ENCODE measurements at places on chromosomes 6 and 20.

GRCh38 chr20:54149765-54150264 lies 24.0 kb downstream of the CYP24A1 start:
- no peak for DNase-seq

GRCh38 chr6:127317388-127318128 lies 25.9 kb downstream of the ECHDC1 start:
- no peak for DNase-seq

GRCh38 chr20:12998046-12998445 lies 10.7 kb upstream of the SPTLC3 start:
- DNase-seq: no peak

- no peak for DNase-seq
Measured at GRCh38 chr20:56929606-56930005, 300.5 kb downstream of the TFAP2C start.

- DNase-seq: no peak
Measured at GRCh38 chr6:111642463-111643158, 36.9 kb upstream of the TRAF3IP2 start.

DNA sequence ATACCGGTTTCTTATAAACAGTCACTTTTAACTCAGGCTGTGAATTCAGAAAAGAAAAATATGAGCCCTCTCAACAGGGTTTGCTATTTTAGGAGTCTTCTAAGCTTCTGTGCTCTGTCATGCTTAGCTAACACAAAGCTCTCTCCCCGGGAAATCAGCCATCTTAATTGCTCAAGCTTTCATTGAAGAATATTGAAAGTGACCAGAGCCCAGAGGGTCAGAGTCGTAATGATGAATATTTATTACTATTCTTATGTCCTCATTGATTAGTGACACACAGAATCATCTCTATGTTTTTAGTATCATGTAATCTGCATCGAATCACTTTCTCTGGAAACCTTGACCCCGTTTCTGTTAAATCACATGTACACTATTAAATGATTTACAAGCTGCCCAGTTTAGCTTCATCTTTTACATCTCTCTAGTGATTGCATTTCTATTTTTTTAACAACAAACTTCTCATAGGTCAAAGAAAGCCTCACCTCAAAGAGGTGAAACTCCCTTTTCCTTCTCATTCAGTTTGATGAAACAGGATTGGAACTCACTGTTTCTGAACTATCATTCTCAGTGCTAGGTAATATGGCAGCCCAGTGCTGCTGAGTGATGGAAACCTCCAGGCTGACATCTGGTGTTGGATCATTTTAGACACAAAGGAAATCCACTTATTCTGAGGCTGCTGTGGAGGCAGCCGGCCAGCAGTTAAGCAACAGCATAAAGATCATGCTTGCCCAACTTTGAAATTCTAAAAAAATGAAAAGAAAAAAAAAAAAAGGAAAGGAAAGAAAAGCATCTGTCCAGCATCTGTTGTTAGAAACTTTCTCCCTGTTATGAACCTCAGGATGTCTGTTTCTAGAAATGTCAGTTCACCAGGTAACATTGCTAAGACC lies 96.3 kb downstream of the RFPL4B start:
- no peak for DNase-seq

- no peak for DNase-seq
Measured at GRCh38 chr6:31074401-31074800, 38.0 kb downstream of the C6orf15 start.

- peak; percentile 80 for DNase-seq
Measured at GRCh38 chr20:45470262-45470931, 844 bp downstream of the WFDC2 start.

DNA sequence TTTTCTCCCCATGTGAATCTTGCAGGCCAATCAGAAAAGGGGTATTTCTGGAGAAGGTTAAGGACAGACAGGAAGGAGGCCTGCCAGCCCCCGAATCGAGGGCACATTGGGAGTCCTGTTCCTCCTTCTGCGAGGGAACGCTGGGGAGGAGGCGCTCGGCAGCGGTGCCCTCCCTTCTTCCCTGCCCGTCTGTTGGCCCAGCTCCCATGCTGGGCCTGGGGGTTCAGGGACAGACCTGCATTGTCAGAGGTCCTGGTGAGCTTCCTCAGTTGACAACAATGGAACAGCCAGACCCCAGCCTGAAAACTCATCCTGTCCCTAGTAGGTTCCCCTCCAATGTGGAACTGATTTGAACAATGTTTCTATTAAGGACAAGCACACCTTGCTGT lies 15.1 kb upstream of the SYNJ2 start:
- DNase-seq: no peak

- no peak for DNase-seq
Measured at GRCh38 chr6:145668844-145669243, 66.5 kb downstream of the EPM2A start.

GRCh38 chr6:32852018-32852843 lies 1.3 kb downstream of the TAP1 start:
- DNase-seq: no peak

- DNase-seq: no peak
Measured at GRCh38 chr6:160102956-160103824, 18.4 kb upstream of the SLC22A1 start.

DNA sequence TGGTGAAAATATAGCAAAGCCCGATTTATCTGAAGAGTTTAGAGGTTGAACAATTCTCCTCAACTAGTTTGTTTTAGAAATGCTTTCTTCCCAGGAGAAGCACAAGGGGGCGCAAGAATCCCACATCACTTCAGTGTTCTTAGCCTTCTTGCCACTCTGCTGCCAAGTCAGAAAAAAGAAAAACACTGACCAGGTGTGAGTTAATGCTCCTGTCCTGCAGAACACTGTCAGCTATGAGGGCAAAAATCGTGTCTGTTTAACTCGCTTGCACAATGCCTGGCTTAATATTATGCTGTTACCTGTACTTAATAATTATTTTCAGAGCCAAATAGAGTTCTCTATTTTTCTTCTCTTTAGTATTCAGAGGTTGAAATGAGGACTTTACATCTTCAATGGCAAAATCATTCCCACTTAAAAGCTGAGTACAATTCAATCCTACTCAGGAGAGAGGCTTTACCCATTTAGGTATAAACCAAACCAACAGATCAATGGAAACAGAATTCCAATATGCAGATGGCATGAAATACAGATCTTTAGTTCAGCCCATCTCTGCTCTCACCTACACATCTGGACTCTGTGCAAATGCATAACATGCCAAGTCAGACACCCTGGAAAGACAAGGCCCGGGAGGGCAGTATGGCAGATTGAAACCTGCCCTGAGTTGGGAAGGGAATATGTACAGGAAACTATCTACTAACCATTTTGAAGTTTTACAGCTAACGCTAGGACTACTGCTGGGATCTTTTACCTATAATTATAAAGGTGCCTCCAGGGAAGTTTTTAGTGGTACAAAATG lies 71.4 kb upstream of the TULP1 start:
- DNase-seq: no peak

DNA sequence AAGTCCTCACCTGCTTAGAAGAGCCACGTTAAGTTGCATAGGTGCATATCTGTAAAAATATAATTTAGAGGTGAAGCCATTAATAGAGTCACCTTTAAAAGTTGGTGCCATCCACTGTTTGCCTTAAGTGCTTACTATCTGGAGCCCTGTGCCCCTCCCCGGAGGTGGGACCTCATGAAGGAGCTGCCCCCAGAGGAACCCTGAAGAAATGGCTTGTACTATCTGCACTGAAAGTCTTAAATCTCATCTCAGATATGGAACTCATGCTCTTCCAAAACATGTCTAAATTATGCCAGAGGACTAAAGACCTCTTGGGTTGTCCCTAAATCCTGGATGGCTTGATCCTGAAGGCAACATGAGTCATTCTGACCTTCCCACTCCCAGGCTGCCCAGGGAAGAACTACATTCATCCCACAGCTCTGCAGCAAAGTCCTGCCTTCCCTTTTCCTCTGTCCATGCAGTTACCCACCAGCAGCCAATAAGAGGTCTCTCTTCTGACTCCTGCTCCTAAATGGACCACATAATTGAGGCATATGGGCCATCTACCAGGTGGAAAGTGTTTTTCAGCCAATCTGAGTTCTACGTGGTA lies 85.3 kb downstream of the ASXL1 start:
- DNase-seq: no peak

GRCh38 chr6:143014764-143015163 lies 45.9 kb upstream of the AIG1 start:
- no peak for DNase-seq

DNA sequence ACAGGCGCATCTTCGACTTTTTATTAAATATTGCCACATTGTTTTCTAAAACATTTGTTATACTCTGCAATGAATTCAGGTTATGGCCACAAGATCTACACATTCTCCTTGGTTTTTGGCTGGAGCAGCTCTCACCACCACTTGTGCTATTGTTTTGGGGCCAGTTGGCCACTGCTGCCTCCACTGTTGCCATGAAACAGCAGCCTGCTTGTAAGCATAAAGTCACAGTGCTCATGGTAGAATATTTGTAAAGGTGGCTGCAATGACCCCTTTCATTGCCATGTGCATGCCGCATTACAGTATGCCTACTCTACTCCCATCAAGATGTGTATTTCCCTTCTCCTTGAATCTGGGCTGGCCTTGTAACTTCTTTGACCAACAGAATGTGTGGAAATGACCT lies 141.4 kb downstream of the SCML4 start:
- DNase-seq: no peak

DNA sequence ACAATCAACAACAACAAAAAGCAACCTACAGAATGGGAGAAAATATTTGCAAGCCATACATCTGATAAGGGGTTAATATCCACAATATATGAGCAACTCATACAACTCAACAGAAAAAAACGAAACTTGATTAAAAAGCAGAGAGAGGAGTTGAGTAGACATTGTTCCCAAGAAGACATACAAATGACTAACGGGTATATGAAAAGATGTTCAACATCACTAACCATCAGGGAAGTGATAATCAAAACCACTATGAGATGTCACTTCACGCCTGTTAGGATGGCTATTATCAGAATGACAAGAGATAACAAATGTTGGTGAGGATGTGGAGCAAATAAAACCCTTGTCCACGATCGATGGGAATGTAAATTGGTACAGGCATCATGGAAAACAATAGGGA lies 145.9 kb downstream of the NRN1 start:
- no peak for DNase-seq

- no peak for DNase-seq
Measured at GRCh38 chr6:24460966-24461365, 28.4 kb downstream of the GPLD1 start.

- no peak for DNase-seq
Measured at GRCh38 chr6:89492025-89492640, 59.2 kb downstream of the ANKRD6 start.

DNA sequence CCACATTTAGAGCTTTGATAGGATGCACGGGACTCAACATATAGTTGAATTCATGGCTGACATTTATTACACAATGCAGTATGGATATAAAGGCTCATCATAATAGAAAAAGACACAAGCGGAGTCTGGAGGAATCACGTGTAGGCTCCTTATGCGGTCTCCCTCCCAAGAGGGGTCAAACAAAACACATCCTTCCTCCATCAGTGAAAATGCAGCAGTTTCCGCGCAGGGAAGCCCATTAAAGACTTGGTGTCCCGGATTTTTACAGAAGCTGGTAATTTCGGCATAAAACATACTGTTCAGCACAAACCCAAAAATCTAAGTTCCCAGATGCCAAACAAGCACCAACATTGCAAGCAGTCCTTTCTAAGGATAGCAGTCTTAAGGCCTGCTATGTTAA lies 1.1 kb downstream of the USP45 start:
- DNase-seq: no peak

GRCh38 chr6:157724960-157725741 lies 97.9 kb upstream of the SNX9 start:
- DNase-seq: no peak

- DNase-seq: no peak
Measured at GRCh38 chr6:83226517-83226916, 33.4 kb downstream of the RWDD2A start.

- DNase-seq: no peak
Measured at GRCh38 chr6:66731310-66731709, 1024.3 kb upstream of the EYS start.

GRCh38 chr6:104629826-104630225 lies 229.9 kb downstream of the HACE1 start:
- DNase-seq: no peak

DNA sequence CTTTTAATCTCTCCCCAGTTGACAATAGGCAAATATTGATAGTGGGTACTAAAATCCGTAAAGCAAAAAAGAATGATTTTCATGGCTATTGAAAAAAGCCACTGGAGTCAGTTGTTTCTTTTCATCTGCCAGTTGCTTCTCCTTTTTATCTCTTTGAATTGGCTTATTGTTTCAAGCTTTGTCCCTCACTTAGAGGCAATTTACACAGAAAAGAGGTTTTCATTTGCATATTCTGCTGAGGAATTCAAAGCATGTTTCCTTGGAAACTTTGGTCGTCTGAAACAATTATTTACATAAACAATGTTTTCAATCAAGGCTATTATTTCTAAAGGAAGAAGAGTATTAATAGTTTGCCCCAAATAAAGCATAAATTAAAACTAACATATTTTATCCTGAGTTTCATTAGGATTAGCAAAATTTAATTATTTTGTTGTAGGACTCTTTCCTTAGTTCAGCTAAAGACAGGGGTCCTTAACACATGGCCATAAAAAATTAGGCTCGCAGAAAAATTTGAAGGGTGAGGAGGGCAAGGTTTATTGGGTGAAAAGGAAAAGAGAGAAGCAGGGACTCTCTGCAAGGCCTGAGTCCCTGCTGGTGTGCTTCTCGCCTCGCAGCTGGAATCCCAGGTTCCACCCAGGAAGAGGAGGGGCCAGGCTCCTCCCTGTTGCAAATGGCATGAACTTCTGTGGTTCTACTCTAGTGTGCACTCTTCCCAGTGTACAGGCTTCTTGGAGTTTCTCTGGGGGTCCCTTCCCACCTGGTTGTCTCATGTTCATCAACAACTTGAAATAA lies 138.8 kb upstream of the LAMA2 start:
- DNase-seq: no peak

GRCh38 chr6:43782764-43783513 lies 12.9 kb downstream of the VEGFA start:
- DNase-seq: no peak

GRCh38 chr6:159255434-159255951 lies 86.3 kb downstream of the FNDC1 start:
- DNase-seq: no peak

- DNase-seq: no peak
Measured at GRCh38 chr20:37473249-37474000, 47.6 kb upstream of the NNAT start.

GRCh38 chr6:142482974-142483373 lies 181.2 kb downstream of the ADGRG6 start:
- DNase-seq: no peak

DNA sequence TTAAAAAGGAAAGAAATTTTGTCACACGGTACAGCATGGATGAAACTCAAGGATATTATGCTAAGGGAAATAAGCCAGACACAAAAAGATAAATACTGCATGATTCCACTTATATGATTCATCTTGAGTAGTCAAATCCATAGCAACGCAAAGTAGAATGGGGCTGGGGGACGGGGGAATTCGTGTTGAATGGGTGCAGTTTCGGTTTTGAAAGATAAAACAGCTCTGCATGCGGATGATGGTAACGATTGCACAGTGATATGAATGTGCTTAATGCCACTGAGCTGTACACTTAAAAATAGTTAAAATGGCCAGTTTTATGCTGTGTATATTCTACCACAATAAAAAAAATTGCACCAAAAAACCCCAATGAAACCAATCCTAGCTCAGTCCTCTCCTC lies 52.9 kb upstream of the SIRPA start:
- no peak for DNase-seq

GRCh38 chr6:84449220-84449619 lies 221.8 kb upstream of the CEP162 start:
- DNase-seq: no peak

- DNase-seq: no peak
Measured at GRCh38 chr20:37538003-37538402, 10.3 kb upstream of the BLCAP start.

GRCh38 chr6:168072730-168073129 lies 6.3 kb downstream of the FRMD1 start:
- no peak for DNase-seq

Data from vagina (tissue), 2 donors.